ENCODE measurements at places on chromosomes 16 and 17.

- peak; percentile 14 for DNase-seq
Observed at GRCh38 chr16:29862383-29862883, 593 bp downstream of the CDIPT start.

GRCh38 chr17:12637745-12638651 lies 27.7 kb upstream of the MYOCD start:
- no peak for DNase-seq

- no peak for DNase-seq
Observed at GRCh38 chr16:21653571-21653970, 1.2 kb upstream of the IGSF6 start.

DNA sequence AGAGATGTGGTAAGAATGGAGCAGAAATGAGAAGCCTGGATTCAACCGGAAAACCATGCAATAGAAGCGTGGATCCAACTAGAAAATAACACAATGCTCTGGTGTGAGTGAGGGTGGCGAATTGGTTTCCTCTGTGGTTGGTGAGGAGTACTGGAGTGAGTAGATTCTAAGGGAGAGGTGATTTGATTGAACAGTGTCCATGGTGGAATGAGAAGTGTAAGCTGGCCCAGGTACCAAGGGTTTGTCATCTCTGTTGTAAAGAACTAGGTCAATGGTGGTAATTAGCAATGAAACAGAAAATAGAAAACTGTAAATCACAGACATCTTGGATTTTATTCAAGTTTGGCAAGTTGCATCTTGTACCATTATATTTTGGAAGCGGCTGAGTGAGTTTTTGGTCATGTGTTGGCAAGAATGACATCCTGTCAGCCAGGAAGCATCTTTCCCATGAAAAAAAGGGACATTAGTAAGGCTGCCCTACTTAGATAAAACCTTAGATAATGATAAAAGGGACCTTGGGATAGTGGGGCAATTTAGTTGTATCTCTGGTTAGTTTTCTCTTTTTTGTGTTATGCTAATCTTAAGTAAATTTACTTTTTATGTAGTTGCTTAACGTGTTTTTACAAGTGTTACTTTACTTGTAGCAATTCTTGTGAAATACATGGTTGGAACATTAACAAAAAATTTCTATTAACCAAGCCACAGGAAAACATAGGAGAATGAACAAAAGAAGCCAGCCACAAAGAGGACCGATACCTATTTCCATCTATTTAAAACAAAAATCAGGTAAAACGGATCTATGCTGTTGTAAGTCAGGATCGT lies 20.9 kb downstream of the HSD17B2 start:
- no peak for DNase-seq

- DNase-seq: no peak
Observed at GRCh38 chr16:14111713-14112538, 40.8 kb downstream of the MRTFB start.

DNA sequence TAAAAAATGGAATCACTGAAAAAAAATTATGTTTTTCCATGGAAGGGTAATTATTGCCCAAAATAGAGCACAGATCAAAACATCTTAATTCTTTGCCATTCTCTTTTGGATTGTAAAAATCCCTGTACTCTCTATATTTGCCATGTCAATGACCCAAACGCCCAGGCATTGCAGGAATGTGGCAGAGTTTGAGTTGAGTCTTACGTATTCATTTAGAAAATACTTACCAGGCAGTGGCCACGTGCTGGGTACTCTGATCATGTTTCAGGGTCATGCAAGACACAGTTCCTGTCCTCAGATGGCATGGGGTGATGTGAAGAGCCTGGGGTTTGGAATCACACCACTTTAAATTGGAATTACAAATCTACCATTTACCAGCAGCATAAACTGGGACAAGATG lies 267.7 kb downstream of the ABCC12 start:
- DNase-seq: no peak

DNA sequence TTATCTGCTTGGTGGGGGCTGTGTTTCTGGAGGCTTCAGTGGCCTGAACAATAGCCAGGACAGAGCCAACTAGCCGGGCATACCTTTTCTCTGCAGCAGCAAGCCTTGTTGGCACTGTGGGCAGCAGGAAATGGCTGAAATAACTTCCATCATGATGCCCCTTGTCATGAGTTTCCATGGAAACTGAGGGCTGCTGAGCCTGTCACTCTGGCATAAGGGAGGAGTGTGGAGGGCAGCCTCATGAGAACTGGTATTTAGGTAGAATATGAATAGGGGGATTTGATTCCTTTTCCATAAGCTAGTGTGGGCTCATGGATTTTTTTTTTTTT lies 39.4 kb downstream of the PLCG2 start:
- DNase-seq: no peak

DNA sequence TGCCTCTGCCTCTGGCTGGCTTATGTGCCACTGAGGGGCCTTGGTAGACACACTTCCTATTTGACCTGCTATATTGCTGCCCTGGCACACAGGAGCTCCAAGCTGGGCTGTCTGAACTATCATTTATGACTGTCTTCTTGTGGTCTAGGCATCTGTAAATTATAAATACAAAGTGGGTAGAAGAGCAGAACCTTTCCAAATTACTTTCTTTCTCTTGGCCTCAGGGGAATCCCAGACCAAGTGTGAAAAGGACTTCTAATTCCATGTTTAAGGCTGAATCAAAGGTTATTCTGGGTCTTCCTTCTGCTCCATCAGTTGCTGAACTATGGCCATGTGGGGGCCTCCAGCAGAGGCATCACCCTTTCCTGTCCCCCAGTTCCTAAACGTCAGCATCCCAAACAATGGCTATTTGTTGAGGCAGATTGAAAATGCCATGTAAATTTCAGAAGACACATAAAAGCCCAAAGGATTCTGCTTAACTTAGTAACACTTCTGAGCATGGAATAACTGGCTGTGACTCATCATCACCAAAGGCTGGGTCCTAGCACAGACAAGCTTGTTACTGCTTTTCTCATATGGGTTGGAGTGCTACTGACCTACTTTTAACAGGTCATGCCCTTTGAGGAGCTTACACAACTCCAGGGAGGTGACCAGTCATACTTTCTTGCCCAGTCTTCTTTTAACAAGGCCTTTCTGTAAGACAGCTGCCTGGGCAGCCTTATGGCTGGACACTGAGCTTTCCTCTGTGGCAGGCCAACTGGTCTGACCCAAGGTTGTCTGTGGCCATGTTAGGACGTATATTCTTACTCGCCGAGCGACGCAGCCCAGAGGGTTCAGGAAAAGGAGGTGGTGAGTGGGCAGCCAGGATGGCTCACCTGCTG lies 154.8 kb downstream of the VPS53 start:
- no peak for DNase-seq

DNA sequence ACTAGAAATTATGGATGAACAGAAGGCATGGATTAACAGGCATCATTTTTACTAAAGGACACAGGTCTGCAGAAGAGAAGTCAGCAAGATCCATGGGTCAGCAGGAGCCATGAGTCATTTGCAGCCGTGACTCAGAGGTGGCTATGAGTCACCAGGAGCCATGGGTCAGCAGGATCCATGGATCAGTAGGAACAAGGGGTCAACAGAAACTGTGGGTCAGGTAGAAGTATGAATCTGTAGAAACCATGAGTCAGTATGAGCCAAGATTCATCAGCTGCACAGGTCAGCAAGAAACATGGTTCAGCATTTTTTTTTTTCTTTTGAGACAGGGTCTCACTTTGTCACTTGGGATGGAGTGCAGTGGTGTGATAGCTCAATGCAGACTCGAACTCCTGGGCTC lies 58.2 kb upstream of the HS3ST4 start:
- DNase-seq: no peak

DNA sequence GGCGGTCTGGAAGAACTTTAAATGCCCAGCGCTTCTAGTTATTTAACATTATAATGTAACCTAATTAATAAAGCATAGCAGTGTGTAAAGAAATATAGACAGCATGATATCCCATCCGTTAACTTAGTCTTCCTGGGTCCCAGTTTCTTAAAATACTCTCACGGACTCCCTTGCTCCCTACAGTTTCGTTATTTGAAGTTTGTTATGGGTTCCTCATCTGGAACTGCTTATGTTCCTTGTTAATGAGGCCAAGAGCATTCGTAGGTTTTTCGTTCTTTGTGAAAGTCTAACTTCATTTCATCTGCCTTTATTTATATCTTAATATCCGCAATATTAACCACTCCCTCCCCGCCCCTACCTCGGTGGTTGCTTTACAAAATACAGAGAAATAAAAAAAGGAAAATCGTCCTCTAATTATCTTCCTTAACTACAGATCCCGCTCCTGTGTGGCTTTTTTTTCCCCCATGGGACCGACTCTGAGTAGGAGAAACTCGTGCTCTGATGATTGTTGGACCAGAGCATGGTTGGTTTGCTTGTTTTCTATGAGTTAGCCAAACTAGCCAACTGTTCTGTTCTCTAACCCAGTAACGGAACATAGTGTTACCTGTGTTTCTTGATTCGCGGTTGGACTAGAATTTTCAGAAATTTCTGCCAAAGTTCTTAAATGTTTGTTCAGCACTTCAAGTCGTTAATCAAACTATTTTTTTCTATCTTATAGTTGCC lies 863 bp downstream of the ADPRM start:
- DNase-seq: no peak

DNA sequence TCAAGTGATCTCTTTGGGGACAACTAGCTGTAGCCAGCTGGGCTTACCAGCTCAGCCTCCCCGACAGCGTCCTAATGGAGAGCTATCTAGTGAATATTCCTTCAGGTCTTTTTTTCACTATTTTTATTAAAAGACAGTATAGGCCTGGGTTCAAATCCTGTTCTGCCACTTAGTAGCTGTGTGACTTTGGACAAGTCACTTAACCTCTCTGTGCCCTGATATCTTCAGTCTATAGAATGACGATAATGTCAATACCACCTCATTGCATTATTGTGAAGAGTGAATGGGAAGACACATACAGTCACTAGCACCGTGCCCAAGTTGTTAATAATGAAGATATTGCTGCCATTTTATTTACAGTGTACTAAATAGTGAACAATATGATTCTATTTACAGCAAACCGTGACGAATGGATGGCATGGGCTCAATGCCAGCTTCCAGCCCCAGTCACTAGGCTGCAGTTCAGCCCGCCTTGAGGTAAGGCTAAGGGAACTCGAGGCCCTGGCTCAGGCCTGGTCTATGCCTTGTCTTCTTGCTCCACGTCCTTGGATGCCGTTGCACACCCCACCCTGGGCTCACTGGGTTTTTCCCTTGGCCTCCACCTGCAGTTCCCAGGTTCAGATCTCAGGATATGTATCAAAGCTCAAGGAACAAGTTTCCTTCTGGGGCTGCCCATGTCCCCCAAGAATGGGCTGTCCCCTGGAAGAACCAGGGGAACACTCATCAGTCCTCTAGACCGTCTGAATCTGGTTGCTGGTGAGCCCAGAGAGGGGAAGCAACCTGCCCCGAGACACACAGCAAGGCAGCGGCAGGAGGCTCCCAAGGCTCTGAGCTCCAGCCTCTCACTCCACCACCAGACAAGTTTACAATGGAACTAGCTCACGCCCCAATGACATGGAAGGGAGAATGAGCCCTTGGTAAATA lies 95.4 kb upstream of the TNRC6C start:
- no peak for DNase-seq

Data from activated CD4-positive, alpha-beta T cell treated with anti-CD3 and anti-CD28 coated beads, Interleukin-2, amount 50 U/mL, for 48 hours (primary cell).